Stimulated activated CD4-positive, alpha-beta T cell treated with anti-CD3 and anti-CD28 coated beads, Interleukin-4, amount 100 ng/mL, for 48 hours (primary cell): ENCODE measurements at places on chromosomes 7 and 10.

- DNase-seq = no peak
These were observed 59.1 kb downstream of the ELAPOR2 start for GRCh38 chr7:87000344-87000743.

- peak; percentile 7 for DNase-seq
These were observed 79.3 kb downstream of the INSYN2A start for GRCh38 chr10:127117125-127117524.

- DNase-seq = no peak
These were observed 30.3 kb downstream of the BCAP29 start for GRCh38 chr7:107610323-107610722.

DNA sequence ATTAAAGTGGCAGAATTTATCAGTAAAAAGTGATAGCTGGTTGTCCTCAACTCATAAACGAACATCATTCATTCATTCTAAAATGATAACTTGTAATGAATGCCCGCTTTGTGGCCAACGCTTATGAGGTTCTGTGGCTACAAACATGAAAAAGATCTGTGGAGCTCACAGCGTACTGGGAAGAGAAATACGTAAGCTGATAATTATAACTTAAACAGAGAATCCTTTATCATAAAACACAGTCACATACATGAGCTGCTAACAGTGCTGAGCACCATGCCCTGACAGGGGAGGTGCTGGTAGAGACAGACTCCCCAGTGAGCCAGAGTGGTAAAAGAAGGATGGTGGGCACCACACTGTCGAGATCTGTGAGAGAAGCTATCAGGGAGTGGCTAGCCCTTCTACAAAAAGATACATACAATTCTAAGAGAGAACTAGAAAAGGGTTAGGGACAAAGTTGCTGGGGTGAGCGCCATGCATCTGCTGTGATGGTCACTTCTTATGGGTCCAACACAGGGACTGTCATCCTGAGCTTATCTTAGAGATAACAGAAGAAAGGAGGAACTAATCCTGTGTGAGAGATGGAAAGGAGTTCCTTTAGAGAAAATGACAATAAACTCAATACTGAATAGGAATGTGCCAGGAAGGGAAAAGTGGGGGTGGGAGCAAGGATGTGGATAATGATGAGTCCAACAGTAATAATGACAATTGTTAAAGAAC, 106.7 kb downstream of the USP6NL start:
- DNase-seq = no peak

DNA sequence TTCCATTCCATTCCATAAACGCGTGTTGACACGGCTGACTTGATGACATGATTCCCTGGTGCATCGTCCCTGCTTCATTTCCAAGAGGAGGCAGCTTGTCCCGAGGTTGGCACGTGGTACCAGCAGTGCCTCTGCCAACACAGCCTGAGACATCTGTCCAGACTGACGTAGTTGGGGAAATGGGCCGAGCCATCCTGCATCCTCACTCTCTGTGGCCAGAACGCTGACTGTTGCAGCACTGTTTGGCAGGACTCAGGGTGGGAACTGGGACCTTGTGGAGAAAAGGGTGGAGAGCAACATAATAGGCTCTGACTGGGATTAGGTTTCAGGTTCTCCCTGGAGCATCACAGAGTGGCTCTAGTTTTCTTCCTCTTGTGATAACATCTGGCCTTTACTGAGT, 118.6 kb upstream of the BTBD16 start:
- no peak for DNase-seq

GRCh38 chr7:11208883-11209465, 235.3 kb downstream of the PHF14 start:
- DNase-seq = no peak

DNA sequence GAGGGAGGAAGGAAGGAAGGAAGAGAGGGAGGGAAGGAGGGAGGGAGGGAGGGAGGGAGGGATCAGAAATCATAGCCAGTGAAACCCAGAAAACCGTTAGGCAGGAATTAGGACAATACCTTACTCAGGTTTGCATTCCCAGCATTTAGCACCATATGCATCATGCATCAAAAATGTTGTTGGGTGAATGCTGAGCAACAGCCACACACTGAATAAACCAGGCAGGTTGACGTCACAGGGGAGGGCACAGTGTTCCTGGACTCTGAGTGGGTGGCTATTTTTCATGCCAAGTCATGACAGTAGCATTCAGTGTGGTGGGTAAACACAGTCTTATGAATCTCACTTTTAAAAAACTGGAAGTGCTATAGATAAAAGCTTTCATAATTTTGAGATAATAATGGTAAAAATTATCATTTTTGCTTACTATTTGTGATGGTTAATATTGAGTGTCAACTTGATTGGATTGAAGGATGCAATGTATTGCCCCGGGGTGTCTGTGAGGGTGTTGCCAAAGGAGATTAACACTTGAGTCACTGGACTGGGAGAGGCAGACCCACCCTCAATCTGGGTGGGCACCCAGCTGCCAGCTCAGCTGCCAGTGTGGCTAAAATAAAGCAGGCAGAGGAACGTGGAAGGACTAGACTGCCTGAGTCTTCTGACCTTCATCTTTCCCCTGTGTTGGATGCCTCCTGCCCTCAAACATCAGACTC, 199.1 kb upstream of the PRKCQ start:
- DNase-seq = no peak

- DNase-seq = no peak
These were observed 16.8 kb upstream of the CRTAC1 start for GRCh38 chr10:98047009-98047741.

DNA sequence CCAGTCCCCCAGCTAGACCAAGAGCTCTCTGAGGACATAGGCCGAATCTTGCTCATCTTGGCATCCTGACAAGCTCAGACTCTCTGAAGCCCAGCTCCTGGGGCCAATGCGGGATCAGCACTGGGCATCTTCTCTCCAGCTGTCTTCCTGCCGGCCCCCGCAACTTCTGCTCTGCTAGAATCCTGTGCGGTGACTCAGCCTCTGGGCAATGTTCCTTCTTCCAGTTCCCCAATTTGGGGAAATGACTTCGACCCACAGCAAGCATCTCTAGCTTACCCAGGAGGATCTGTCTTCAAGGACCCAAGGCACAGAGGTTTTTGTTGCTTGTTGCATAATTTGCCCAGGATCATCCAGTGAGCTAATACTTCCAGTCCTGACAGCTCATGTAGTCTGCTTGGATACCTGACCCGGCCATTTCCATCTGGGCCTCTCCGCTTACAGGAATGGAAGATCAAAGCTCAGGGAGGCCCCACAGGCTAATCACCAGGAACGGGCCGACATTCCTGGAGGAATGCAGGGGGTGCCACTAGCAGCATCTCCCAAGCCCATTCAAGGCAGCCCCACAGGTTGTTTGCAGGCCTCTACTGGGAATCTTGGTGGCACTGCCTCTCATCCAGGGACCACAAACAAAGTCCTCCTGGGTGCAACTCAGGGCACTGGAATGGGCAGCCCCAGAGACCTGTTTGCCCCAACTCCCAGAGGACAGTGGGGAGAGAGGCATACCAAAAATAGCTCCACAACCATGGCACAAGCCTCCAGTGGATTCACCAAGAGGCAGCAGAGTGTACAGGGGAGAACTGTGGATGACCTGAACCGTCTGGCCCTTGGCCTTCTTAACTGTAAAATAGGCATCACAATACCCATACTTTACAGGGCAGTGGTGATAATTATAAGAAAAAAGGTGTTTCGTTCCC, 151.9 kb downstream of the NEURL1 start:
- DNase-seq = no peak

- no peak for DNase-seq
These were observed 19.7 kb downstream of the UBE3C start for GRCh38 chr7:157158400-157158799.

- no peak for DNase-seq
These were observed 277.5 kb downstream of the CSTF2T start for GRCh38 chr10:51421853-51422252.

GRCh38 chr7:31253532-31253931, 87.0 kb downstream of the NEUROD6 start:
- no peak for DNase-seq

GRCh38 chr10:88270871-88271713, 312.0 kb downstream of the RNLS start:
- no peak for DNase-seq

GRCh38 chr7:36506820-36507219, 117.2 kb downstream of the ANLN start:
- no peak for DNase-seq

GRCh38 chr10:63375859-63376258, 89.9 kb downstream of the JMJD1C start:
- DNase-seq = no peak

GRCh38 chr7:157818701-157819454, 482.1 kb downstream of the DNAJB6 start:
- DNase-seq = no peak

GRCh38 chr10:35160743-35161142, 34.1 kb downstream of the CREM start:
- DNase-seq = no peak

DNA sequence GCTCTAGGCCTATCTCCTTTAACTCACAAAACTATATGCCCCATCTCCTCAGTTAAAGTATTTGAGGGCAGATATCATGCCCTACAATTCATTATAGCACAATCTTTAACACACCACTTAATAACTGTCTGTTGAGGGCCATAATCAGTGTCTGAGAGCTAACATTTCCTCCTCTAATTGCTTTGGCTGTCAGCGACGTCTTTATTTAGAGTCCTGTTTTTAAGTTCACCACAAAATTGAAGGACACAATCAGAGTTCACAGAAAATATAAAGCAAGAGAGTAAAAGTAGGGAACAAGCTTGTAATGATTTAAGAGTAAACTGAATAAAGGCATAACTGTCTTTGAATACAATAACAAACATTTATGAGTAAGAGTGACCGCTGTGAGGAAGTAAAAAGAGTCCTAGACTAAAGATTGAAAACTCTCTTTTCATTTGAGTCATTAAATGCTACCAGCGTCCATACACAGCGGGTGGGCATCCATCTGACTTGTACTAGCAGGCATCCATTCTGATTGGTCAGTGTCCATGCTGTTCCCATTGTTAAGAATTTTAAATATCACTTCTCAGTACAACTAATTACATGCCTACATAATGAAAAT, 38.4 kb upstream of the ABCB4 start:
- no peak for DNase-seq

GRCh38 chr7:28858206-28858605, 99.9 kb downstream of the TRIL start:
- no peak for DNase-seq

- no peak for DNase-seq
These were observed 171.8 kb downstream of the NEURL1 start for GRCh38 chr10:103665162-103665889.

DNA sequence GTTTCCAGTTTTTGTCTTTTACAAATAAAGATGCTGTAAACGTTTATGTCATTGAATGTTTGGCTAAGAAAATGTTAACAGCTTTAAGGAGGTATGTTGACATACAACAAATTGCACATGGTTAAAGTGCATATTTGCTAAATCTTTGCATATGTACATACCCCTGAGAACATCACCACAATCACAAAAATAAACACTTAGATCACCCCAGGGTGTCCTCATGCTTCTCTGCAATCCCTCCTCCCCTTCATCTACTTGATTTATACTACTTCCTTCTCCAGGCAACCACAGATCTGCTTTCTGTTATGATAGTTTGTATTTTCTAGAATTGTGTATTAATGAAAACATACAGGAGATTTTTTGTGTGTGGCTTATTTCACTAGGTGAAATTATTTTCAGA, 209.5 kb downstream of the GLRX3 start:
- no peak for DNase-seq

DNA sequence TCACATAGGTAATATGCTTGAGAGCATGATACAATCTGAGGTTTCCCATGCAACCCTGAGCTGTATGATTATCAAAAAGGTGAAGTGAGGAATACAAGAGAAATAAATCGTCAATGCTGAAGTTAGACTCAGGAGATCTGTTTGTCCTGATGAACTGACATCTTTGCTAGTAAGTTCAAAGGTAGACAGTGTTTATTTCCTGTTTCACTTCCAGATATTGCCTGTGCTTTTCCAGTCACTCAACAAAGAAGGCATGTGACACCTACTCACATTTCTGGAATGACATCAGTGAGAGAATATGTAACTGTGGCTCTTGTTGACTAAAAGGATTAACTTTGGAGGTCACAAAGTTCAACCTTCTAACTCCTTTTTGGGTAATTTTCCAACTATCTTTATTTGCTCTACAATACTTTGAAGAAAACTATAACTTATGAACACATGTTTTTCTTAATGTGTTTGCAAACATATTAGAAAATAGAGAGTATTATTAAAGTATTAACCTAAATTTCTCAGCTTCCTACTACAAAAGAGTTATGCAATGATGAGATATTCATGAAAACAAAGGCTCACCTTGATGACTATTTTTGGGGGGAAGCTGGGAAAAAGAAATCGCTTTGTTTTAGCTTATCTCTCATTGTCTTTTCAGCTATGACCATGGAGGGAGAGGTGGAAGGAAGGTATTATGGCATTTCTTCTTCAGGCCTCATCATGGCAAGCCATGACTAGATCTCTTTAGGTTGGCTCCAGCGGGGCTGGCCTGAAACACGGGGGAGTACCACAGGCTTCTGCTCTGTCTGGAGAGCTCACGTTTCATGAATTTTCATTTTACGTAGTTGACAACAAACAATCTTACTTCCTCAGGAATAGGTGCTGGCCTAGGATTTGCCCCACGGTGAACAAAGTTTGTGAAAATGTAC, 214.7 kb upstream of the SLC26A5 start:
- no peak for DNase-seq

DNA sequence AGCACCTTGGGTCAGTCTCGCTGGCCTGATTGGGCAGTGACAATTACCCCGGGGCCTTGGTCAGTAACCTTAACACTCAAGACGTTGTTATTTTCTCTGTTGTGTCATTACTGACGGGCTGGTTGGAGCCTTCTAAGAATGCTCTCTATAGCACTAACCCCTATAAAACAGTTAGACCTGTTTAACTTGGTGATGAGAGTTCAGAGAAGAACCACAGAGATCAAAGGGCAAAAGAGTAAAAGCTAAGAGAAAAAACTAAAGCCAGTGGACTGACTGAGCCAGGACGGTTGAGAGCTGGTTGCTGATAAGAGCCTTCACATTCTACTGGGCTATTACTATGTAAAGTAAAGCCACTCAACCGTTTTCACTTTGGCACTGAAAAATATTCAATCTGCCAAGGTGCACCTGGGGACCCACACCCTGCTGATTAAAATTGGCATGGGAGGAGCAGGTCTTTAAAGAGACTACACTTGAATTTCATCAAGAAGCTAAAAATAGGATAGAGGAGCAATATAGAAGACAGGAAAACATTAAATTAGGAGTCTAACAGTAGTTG, 13.6 kb upstream of the ITGB1 start:
- no peak for DNase-seq

GRCh38 chr7:18936265-18936664, 181.2 kb downstream of the TWIST1 start:
- no peak for DNase-seq
